Activated CD8-positive, alpha-beta memory T cell treated with anti-CD3 and anti-CD28 coated beads for 24 hours (primary cell): ENCODE measurements at places on chromosomes 11 and 22.

- no peak for DNase-seq
Measured at GRCh38 chr11:18501629-18502028, 25.1 kb downstream of the TSG101 start.

DNA sequence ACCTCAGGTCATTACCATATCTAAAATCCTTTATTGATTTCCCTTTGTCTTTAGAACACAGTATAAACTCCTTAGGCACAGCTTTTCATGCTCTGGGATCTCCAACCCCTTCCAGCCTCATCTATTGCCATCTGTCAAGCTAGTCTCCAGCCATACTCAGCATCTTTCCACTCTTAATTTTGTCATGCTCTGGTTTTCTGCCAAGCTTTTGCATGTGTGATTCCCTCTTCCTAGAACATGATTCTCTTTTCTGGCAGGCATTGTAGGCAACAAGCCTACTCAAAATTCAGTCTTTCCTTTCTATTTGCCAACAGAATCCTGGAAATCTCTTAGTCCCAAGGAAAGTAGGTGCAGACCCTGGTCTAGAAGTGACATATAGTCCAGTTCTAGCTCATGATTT is 35.5 kb upstream of the SLC6A5 start:
- DNase-seq: no peak

DNA sequence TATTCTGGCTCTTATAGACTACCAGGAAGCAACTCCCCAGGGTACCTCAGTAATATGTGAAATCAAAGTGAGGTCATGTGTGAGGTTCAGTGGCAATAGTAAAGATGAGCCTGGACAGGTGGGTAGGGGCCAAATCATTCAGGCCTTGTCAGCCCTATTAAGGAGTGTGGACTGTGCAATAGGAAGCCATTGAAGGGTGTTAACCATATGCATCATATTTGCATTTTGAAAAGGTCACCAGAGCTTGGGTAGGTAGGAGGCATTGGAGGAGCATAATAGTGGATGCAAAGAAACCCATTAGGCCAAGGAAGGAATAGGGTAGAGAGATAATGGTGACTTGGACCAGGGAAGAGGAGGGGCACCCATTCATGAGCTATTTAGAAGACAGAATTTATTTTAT is 8.4 kb upstream of the MRPL11 start:
- no peak for DNase-seq

DNA sequence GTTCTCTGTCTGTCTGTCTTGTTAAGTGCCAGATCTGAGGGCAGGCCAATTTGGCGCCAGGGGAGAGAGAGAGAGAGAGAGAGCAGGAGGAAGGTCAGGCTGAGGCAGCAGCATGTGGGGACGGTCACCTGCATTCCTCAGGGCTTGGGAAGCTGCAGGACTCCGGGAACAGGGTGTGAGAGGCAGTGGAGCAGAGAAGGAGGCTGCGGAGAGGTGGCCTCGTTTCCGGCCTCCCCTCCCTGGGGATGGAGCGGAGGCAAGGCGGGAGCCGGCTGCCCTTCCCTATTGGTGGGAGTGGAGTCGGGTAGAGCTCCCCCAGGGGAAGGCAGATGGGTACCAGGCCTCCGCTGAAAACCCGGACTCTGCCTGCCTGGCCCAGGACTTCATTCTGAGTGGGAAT is 9.7 kb downstream of the CLMP start:
- no peak for DNase-seq

GRCh38 chr11:3367221-3367620 is 11.7 kb downstream of the ZNF195 start:
- no peak for DNase-seq

- DNase-seq: no peak
Measured at GRCh38 chr11:13661074-13661623, 7.3 kb upstream of the FAR1 start.

DNA sequence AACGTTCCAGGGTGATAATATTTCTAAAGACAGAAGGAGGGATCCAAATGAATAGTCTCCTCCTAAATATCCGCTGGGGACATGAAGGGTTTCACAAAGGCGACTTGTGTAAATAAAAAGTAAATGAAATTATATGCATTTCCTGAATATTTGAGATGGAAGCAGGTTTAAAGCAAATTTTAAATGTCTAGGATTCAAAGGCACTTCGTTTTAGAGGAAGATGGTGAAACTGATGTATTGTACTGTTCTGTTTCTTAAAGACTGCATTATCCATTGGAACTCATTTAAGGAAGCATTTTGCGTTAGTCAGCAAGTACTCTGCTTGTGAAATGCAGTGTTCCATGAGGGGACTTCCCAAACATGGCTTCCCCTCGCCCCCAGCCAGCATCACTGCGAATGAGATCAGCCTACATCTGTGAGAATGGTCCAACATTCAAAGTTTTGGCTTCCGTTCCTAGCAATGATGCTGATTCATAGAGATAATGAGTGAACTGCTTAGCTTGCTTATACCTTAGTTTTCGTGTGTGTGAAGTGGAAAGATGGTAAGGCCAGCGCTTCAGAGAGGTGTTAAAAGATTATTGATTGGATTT is 1.5 kb downstream of the RAB39A start:
- no peak for DNase-seq

DNA sequence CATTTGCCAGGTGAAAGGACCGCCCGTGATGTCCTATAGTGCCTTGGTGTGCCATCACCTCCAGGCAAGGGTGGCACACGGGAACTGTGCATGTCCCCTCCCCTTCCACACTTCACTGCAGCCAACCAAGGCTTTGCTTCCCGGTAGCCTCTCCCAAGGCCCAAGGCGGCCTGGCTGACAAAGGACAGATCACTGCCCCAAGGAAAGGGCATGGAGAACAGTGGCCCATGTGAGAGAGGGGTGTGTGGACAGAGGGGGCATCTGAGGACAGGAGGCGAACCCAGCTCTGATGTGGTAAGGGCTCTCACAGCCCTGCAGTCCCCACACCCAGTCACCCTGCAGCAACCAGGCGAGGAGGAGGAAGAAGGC is 50.4 kb downstream of the RPUSD4 start:
- DNase-seq: no peak

- no peak for DNase-seq
Measured at GRCh38 chr11:29293825-29294224, 723.0 kb downstream of the KCNA4 start.

- DNase-seq: no peak
Measured at GRCh38 chr22:23029521-23030228, 40.6 kb upstream of the GNAZ start.
